DMS 273 treated with DMSO at 0.1 percent for 48 hours (cell line): ENCODE measurements at places on chromosomes 7 and 10.

DNA sequence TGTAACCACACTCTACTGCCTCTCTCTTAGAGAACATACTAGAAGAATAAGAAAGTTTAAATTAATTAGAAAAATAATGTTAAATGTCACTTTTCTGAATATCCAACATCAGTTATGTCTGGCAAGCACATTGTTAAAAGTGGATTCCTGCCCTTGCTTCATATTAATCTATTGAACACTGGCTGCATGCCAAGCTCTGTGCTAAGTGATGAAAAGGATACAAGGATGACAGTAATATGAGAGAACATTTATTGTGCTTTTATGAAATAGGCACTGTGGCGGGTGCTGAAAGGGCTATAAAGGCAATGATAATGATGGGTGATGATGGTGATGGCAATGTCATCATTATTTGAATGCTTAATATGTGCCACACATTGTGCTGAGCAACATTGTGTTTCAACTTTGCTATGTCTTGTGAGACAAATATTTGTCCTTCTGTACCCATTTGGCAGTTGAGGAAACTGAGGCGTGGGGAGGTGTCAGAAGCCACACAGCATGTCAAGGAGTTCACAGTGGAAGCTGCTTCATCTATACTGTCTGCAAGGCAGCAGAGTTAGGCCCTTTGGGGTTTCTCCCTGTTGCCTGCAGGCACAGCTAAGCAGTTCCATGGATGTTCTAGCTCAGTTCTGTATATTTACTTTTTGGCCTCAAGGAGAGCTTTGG is 64.2 kb upstream of the RAPGEF5 start:
- DNase-seq: no peak

GRCh38 chr7:158573310-158573709 is 14.3 kb downstream of the PTPRN2 start:
- DNase-seq: no peak

- DNase-seq: no peak
Measured at GRCh38 chr7:102119213-102119651, 167.4 kb upstream of the SH2B2 start.

DNA sequence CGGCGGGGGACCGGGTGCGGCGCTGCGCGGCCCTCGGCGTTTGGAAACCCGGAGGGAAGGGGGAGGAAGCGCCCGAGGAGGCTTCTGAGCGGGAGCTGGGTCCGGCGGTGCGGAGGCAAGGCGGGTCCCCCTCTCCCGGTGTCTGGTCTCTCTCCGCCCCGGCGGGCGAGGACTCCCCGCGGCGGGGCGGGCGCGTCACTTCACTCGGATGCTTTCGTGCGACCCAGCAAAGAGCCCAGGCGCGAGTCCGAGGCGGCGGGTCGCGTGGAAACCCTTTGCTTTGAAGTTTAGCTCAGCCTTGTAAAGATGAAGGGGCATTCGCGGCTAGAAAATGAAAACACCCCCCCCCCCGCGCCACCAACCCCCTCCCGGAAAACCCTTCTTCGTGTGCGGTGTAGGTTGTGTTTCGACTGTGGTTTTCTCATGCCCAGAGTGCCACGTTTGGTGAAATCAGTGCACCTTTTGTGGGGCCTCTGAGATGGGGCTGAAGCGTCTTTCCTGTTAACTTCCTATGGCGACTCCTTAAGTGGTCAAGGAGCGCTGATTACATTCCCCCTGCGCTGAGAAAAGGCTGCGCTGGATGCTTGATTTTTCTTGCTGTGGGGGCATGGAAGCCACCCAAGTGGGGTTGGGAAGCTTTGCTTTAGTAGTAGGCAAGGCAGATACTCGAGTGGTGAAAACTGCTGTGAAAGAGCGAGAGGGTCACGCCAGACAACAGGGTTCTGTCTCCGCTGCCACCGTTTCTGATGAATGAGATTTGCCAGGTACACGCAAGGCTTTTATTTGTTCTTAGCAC is 876 bp downstream of the GNAI1 start:
- DNase-seq: no peak

- DNase-seq: no peak
Measured at GRCh38 chr7:110486549-110486948, 604.4 kb upstream of the LRRN3 start.

DNA sequence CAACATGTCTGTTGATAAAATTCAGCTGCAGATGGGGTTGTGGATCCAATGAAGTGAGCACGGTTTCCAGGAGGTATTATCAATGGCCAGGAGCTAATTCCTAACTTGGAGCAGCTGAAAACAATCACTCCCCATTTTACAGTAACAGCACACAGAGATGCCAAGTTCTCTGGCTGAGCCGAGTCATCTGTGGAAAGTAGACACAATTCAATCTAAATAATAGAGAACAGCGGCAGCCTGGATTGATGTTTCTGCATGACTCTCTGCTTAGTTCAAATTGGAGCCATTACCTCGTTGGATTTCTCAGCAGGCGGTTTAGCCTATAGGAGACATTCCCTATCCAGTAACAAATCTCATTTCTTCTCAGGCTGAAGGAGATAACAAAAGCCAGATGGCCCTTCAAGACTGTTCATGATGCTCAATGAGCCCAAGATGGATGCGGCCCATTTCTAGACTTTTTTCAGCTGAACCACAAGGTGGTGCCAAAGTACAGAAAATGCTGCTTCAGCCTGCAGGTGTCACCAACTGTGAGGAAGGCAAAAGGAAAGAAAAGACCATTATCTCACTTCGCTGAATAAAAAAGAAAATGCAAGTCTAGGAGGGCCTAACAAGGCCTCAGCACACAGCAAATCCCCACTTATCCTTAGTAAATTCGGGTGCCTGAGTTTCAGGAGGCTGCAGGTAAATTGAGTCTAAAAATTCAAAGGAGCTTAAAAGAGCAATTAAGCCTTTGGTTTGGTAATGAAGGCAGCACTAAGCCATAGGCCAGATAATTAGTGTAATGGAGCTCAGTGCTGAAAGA is 83.7 kb downstream of the SLC16A9 start:
- peak; percentile 54 for DNase-seq

DNA sequence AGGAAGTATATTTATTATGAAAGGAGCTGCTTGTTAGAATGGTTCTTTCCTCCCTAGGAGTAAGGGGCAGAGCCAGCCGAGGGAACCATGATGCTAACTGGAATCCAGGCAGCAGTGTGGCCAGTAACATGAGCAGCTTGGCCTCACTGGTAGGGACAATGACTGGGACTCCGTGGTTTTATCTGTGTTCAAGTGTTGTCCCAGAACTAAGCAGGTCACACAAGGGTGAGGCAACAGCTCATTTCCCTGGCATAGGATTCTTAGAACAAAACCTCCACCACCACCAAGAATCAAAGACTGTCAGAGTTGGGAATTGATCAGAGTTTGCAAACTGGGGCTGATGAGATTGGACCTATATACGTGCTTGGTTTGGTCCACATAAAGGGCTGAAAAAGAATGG is 138.9 kb upstream of the COBL start:
- no peak for DNase-seq

GRCh38 chr7:41787651-41788350 is 84.9 kb upstream of the INHBA start:
- no peak for DNase-seq

- DNase-seq: no peak
Measured at GRCh38 chr10:73414230-73414945, 530 bp upstream of the ANXA7 start.

GRCh38 chr10:102269017-102269416 is 23.7 kb downstream of the GBF1 start:
- no peak for DNase-seq

DNA sequence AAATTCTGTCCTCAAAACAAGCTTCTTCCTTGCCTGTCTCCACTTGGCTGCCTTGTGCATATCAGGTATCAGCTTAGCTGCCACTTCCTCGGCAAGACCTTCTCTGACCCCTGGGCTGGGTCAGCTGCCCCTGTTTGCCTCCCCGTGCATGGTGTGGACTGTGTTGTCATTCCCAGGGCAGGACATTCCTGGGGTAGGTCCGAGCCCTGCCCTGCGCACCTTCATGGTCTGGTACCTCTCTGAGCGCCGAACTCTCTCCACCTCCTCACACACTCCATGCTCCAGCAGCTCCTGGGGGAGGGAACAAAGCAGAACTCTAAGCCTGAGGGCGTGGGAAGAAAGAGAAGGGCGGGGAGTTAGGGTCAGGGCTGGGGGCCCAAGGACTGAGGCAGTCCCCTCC is 3.8 kb downstream of the POLM start:
- no peak for DNase-seq

DNA sequence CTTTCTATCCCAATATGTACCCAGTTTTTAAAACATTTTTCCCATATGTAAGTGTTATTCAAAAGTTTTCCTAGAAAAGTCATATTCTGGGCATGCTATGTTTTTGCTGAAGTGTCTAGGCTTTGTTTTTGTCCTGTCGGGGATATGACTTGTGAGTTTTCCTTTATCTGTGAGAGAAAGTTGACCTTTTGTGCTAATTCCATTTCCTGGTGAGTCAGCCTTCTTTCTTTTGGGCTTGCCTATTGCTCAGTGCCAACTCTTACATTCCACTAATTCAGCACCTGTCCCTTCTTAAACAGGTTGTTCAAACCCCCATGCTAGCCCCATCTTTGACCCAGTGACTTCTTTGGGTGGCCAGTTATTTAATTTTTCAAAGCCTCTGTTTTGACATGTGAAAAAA is 146.2 kb downstream of the AHR start:
- DNase-seq: no peak

DNA sequence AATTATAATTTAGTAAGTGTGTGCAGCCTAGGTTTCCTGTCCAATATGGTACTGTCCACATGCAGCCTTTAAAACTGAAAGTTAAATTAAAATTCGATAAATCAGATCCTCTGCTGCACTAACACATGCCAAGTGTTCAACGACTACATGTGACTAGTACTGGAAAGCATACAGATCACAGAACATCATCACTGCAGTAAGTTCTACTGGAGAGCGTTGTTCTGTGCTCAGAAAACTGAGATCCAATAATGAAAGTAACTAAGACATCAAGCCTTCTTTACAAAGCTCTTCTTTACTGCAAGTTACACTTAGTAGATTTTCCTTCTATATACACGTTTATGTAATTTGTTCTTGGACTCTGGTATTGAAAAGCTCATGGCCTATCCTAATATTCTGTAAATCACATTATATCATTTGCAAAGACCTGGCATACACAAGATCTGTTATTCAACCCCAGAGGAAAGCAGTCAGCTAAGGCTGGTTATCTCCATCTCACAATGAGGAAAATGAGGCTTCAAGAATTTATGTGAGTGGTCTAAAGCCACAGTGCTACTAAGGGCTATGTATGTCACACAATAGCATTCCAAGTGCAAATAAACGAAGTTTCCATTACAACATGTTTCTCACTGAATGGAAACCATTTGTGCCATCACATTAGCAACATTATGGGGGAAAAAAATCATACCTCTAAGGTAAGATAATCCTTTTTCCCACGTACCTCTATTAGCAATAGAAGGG is 77.6 kb downstream of the VPS41 start:
- no peak for DNase-seq

DNA sequence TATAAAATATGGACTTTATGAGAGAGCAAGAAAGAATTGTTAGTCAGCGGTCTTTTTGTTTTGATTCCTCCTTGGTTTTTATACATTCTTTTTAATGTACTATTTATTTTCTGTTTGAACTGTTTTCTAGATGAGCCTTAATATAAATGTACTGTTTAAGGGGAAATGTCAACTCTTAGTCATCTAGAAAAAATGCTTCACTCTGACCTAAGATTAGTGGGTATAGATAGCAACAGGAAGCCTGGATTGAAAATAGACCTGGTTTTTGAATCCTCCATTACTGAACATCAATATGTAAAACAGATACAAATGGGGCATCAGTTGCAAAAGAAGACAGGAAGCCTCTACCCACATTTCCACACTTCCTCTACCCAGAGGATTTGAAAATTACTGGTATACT is 87.8 kb downstream of the CHRM2 start:
- no peak for DNase-seq

- DNase-seq: no peak
Measured at GRCh38 chr7:29859524-29860185, 53.3 kb downstream of the WIPF3 start.

DNA sequence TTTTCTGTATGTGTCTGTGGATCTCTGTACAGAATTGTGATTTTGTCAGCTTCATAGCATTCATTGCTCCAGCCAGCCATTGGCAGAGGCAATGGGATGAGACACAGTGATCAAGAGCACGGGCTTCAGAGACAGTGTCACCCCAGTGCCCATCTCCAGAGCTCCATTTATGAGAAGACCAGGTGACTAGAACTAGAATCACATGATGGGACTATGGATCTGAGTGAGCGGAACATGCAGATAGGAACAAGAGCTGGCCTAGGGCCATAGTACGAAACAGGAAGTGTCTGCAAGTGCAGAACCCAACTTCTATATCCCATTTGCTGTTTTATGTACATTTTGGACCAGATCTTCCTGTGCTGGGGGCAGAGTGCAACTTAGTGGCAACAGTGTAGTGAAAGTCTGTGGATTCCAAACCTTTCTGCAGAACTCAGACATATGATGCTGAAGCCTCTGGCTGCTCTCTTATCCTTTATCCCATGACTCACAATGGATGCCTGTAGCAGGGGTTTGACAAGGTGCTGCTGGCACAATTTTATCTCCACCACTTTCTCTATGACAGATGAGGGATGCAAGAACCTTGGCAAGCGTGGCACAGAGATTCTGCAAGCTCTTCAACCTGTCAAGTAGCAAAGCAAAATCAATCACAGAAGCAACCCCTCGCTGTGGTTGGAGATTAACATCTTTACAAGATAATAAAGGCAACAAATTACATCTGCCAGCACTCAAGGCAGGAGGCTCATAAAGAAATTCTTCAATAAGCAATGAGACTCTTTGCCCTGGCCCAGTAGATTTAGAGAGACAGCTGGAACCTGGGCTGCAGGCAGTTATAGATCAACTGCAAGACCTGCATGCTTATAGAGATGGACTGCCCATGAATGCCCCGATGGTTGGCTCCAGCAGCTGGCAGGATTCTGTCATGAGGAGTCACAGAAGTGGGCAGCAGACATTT is 681.3 kb downstream of the TNS3 start:
- DNase-seq: peak; percentile 70

DNA sequence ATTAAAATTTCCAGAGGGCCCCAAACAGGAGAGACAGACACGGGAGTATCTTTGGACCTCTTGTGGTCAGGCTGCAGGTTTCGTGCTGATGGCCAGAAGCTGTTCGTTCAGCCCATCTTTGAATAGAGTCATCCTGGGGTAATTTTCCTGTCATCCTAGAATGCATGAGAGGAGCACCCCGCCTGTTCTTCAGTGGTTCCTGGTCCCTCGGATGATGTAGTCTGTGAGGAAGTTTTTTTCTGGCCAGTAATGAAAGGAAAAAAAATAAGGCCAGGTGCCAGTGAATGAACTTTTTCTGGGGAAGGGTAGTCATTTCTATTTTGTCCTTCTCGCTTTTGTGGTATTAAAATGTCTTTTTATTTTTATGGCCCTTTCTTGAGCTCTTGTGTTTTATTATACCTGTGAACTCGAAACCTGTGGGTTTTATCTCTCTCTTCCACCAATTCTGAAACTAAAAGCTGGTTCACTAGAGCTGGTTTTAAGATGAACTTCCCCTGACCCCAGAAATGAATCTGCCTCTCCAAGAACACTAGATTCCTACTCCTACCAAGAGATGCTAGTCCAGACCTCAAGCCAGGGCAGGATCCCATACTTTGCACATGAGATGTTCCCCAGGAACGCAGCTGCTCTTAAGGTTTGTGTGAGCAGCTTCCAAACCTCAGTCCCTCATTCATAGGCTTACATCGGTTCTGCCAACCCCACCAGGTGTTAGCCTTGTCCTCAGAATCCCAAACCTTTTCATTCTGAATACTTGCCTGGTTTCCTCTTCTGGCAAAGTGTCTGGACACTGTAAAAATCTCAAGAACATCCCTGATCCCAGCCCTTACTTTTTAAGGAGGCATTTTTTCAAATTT is 15.4 kb upstream of the MEST start:
- DNase-seq: no peak
